GM04503 (cell line): ENCODE measurements at places on chromosomes 2 and 18.

DNA sequence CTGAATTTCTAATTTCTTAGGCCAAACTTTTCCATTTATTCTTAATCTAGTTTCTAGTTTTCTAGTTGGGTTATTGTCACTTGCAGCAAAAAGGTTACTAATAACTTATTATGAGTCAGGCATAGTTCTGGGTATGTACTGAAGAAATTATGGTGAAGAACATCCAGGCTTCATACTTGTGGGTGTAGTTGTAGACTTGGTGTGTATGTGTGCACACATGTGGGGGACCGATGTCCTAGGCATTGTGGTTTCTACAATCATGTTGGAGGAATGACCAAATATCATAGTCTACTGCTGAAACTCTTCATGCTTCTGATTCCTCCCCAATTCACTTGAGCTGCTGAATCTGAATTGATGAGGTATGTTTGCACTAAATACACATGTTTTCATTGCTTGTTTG is 141.2 kb downstream of the PMAIP1 start:
- no peak for DNase-seq

DNA sequence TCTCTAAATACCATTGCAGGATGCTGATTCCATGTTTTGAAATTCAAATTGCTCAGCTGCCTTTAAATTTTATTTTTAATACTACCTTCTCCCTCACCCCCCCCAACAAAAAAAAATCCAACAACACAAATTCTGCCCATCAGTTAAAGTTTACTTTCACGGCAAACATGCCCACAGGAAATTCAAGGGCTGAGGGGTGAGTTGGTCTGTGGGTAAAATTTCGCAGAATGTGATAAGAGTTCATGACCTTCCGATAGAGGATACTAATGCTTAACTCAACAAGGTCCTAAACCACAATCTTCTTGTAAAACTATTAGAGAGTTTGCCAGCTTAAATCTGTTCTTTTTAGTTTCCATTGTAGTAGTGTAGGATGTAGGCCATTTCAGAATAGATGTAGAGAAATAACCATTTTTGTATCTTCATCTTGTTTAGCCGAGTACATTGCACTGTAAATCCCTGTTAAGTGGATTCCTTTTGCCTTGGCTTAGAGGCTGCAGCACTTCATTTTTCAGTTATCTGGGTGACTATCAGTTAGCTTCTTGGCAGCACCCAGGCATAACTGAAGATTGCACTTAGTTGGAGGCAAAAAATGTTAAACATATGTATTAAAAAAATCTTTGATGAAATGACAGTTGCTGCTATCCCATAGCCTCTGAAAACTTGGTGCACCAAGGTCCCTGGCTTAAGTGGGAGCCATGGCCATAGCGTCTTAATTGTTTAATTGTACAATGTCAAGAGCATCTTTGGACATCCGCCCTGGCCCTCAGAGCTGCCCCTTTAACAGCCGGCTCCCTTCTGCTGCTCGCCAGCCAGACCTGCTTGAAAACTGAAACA is 232.3 kb downstream of the HAUS1 start:
- no peak for DNase-seq

DNA sequence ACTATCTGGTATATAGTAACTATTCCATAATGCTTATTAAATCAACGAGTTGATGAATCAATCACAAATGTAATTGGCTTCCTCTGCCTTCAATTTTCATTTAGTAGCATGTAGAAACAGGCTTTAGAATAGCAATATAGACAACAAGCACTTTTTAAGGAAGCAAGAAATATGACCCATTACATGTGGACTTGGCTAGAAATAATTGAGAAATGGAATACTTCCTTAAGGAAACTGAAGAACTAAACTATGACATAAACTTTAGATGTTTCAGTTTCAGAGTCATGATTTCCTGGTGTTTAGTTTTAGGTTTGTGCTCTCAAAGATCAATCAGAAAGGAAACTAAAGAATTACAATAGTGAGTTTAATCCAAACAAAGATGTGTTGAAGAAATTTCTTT is 443.8 kb downstream of the MBD2 start:
- no peak for DNase-seq

DNA sequence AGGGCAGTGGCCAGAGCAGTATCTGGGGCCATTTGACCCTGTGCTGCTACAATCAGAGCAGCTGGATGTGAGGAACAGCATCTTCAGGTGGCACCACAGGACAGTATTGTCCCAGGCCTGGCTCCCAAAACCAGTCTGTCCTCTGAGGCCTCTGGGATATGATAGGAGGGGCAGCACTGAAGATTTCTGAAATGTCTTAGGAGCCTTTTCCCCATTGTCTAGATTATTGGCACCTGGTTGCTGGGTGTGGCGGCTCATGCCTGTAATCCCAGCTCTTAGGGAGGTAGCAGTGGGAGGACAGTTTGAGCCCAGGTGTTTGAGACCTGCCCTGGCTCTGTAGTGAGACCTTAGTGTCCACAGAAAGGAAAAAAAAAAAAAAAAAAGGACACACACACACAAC is 270.6 kb upstream of the FBXO11 start:
- no peak for DNase-seq

DNA sequence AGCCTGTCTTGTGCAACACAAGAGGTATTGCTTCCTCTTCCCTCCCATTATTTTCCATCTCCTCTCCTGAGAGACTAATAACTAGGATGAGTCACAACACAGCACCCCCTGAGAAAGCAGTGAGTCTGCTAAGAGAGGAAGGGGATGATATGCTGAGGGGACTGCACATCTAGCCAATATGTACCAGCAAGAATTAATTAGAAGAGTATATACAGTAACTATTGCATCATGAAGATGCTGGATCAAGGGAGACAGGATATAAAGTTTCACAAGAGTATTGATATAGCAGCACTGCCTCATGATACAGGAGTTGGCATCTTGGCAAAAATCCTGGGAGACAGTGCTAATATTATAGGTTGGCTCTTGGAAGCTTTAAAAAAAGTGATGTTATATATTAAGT is 289.9 kb upstream of the RBMS1 start:
- no peak for DNase-seq

- DNase-seq: no peak
Measured at GRCh38 chr2:160570376-160570775, 76.8 kb upstream of the RBMS1 start.

GRCh38 chr2:197435598-197436420 is 981 bp upstream of the SF3B1 start:
- DNase-seq: no peak

DNA sequence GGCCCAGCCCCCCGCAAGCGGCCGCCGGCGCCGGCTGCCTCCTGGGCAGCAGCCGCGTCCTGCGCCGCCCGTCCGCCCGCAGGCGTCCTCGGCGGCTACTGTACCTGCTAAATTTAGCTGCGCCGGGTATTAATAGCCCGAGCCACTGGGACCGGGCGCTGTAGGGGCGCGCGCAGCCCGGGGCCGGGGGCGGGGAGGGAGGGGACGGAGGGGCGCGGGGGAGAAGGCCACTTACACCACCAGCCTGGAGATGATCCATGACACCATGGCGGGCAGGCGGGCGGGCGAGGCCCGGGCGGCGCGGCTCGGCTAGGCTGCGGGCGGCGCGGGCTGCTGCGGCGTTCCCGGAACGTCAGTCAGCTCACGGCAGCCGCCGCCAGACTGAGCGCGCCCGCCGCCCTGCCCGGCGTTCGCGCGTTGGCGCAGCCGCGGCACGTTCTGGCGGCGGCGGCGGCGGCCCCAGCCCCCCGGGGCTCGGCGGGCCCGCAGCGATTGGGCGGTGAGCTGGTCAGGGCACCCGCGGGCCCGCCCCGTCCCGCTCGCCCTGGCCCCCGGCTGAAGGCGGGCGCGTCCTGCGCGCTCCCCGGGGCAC is at the start of gene REEP1:
Gene REEP1 (minus strand): TSS at position 383 of the 592 bp plus-strand sequence. CDS start 116 bp downstream, at position 267.
- DNase-seq: no peak

DNA sequence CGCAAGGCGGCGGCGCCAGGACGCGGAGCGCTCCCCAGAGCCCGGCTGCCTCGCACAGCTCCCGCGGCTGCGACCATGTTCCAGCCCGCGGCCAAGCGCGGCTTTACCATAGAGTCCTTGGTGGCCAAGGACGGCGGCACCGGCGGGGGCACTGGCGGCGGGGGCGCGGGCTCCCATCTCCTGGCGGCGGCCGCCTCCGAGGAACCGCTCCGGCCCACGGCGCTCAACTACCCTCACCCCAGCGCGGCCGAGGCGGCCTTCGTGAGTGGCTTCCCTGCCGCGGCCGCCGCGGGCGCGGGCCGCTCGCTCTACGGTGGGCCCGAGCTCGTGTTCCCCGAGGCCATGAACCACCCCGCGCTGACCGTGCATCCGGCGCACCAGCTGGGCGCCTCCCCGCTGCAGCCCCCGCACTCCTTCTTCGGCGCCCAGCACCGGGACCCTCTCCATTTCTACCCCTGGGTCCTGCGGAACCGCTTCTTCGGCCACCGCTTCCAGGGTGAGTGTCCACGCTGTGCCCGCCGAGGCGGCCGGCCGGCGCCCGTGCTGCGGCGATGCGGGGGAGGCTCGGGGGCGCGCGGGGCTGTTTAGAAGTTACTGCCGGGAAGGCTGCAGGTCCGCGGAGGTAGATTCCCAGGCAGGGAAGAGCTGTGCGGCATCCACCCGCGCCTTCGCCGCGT is 696 bp downstream of the EMX1 start:
- DNase-seq: no peak
